MG63 (cell line): ENCODE measurements at places on chromosomes 2 and 18. TPM values are rescaled to one million over a fixed set of nuclear protein-coding genes. Genes with fewer than 3 reads are reported as not detected.

- peak; percentile 23 for DNase-seq
Observed at GRCh38 chr2:144836635-144837350, 316.9 kb upstream of the ZEB2 start.

- peak; percentile 58 for DNase-seq
Observed at GRCh38 chr2:62149708-62150107, 46.2 kb upstream of the B3GNT2 start.

DNA sequence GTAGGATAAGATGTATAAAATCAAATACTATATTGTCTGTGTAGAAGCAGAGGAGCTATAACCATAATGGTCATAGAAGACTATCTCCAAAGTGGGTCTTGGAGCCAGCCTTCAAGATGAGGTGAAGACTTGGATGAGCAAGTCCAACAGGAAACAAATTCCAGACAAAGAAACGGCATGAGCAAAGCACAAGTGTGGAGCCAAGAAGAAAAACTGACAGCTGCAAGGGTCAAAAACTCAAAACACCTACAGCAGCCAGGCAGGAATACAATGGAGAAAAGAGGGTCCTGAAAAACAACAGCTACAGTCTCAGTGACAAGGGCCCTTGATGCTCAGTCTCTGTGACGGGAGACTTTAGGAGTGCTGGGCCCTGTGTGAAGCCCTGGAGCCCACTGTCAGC lies 102.4 kb downstream of the STK39 start:
- DNase-seq: no peak

DNA sequence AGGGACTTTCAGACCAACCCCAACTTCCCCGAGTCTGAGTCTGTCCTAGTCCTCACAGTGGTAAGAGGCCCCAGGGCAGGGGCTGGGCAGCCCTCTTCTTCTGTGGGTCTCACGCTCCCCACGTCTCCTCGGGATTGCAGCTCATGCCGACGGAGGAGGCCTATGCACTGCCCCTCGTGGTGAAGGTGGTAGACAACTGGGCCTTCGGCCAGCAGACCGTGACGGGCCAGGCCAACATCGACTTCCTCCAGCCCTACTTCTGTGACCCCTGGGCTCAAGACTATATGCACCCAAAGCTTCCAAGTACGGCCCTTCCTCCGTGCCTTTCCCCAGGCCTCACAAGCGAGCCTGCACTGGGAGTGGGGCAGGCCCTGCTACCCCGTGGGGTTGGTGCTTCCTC lies 44.3 kb downstream of the LMAN2L start:
- DNase-seq: no peak

GRCh38 chr18:59426855-59427254 lies 67.8 kb upstream of the LMAN1 start:
- no peak for DNase-seq

- no peak for DNase-seq
Observed at GRCh38 chr18:22668496-22668895, 250.8 kb upstream of the CTAGE1 start.

- DNase-seq: no peak
Observed at GRCh38 chr2:207845202-207845864, 75.6 kb upstream of the FZD5 start.

DNA sequence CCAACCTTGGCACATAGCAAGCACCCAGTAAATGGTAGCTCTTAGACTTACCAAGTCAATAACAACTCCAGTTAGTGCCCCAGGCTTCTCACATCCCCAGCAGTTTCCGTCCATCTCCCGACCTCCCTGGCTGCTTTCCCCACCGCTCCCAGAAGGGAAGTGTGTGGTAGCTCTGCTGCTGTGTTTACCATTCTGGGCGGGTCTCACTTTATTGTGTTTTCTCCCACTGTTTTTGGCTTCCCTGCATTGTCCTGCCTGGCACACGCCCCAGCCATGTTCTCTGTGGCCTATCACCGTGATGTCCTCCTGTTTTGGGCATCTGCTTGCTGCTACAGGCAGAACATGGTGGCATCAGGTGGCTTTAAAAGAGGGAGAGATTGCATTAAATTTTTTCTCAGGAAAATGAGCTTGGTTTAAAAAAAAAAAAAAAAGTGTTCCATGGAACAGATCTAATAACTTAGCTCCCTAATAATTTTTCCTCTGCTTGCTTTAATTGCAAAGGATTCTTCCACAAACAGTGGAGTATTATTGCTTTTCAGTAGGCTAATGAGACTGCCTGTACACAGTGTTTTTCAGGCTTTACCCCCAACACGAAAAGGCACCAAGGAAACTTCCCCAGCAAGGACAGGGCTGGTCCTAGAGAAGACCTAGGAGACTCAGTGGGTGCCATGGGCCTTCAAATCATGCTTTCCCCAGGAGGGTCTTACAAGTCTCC lies 8.0 kb upstream of the COX7A2L start:
- DNase-seq: no peak

GRCh38 chr2:210315015-210315788 lies at the start of gene MYL1:
TSS of gene MYL1 (minus strand) at chr2:210315174. CDS start at chr2:210315042, 132 bp downstream.
- DNase-seq: no peak

DNA sequence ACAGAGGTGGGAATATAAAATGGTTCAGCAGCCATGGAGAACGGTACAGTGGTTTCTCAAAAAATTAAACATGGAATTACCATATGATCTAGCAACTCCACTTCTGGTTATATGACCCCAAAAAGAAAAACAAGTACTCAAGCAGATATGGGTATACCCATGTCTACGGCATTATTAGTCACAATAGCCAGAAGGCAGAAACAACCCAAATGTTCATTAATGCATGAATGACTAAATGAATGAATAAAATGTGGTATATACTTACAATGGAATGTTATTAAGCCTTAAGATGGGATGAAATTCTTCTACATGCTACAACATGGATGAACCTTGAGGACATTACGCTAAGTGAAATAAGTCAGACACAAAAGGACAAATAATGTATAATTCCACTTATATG lies 266.8 kb upstream of the FBXO11 start:
- no peak for DNase-seq

GRCh38 chr18:59218018-59218417 lies 1.9 kb upstream of the GRP start:
- no peak for DNase-seq

GRCh38 chr2:241317391-241317790 lies 1.7 kb downstream of the SEPTIN2 start:
- DNase-seq: no peak

DNA sequence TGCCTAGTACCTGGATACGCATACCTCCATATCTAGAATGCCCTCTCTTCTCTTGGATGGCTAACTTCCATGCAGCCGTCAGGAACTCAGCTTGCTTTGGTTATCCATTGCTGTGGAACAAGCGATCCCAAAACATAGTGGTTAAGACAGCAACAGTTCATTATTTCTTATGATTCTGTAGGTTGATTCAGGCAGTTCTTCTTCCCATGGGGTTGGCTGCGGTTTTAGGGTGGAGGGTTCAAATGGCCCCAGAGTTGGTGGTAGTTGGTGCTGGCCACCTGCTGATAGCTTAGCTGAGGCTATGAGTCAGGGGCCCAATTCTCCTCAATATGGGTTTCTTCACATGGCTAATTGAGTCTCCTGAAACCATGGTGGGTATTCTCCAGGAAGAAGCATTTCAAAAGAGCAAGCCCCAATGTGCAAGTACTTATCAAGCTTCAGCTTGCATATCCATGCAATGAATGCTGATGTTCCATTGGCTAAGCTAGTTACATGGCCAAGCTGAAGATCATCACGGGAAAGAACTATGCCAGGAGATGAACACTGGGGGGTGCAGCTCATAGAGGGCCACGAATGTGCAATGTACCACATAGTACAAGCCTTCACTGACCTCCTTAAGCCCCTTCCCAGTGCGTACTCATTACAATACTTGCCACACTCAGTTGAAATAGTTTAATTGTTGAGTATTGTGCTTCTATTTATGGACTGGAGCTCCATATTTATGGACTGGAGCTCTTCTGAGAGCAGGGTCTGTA lies 10.0 kb upstream of the RHOB start:
- no peak for DNase-seq

GRCh38 chr2:10982931-10983701 lies 71.4 kb downstream of the KCNF1 start:
- DNase-seq: no peak

GRCh38 chr2:130766037-130766436 lies 10.7 kb downstream of the AMER3 start:
- DNase-seq: no peak

DNA sequence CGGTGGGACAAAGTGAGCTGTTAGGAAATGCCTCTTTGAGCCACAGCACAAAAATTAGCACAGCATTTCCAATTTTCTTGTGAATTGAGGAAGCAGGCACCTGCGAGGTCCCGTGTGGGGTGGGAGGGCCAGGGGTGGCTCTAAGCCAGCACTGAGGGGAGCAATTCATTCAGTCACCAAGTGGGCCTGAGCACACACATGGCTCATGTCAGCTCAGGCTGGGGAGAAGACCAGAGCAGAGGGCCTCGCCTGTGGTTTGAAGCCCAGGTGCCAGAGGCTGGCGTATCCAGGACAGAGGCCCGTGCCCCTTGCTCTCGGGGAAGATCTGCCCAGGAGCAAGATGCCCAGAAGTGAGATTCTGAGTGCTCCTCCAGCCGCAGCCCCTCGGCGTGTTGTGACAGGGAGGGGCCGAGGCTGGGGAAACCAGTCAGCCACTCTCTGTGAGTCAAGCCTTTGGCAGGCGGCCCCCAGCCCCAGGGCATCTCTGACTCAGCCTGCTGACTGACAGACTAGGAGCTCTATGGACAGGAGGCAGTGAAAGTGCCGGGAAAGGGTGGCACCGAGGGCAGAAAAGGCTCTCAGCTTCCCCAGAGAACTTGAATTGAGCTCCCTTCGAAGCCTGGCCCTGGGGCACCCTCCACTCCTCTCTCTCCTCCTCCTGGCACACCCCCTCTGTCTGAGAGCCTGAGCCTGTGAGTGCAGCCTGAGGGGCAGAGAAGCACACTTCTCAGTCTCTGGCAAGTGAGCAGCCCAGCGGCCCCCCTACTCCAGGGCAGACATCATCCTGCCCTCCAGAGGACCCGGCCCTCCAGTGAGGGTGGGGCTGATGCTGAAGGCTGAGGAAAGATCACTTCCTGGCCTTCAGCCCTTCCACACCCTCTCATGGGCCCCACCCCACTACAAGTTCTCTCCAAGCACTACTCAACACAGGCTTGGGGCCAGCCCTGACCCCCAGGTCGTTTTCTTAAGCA lies 32.3 kb downstream of the CYP26B1 start:
- DNase-seq: peak; percentile 99

GRCh38 chr2:166381-166780 lies 97.5 kb downstream of the SH3YL1 start:
- no peak for DNase-seq

- DNase-seq: no peak
Observed at GRCh38 chr18:44054514-44054913, 626.2 kb upstream of the SETBP1 start.

DNA sequence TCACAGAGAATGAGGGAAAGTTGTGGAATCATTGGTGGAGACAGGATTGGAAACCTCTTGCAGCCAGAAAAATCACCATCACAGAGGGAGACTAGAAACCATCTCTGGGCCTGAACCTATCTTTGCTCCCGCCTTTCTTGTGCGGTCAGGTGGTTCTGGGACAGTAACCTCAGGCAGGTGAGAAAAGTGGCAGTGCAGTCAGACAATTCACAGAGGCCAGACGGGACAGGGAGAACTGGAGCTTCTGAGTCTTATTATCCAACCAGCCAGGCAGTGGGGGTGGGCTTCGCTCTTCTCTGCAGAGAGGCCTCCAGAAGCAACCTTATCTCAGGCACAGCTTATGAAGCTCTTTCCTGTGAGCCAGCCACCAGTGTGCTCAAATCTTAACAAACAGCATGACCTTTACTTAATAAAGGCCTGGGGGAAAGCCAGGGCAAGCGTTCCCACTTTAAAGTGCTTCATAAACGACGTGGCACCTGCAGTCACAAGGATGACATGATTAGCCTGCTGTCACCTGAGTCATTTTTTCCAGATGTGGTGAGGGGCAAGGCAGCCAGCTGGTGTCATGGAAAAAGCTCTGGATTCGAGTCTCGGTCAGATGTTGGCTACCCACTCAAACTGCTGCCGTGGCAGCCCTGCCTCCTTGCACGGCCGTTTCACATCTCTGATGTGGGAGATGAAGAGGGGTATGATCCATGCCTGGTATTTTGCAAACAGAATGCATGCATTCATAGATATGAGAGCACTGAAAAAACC lies 109.7 kb downstream of the B3GNT2 start:
- DNase-seq: no peak

DNA sequence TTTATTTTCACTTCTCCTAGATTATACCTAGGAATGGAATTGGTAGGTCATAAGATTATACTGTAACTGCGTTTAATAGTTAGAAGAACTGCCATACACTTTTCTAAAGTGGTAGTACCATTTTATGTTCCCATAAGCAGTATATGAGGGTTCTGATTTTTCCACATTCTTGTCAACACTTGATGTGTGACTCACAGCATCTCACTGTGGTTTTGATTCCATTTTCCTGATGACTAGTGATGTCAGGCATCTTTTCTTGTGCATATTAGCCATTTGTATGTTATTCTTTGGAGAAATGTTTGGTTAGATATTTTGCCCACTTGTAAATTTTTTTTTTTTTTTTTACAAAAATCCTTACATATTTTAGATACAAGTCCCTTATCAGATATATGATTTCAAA lies 2.3 kb downstream of the DCAF17 start:
- DNase-seq: no peak

- DNase-seq: no peak
Observed at GRCh38 chr2:224162122-224162521, 123.0 kb upstream of the SERPINE2 start.

DNA sequence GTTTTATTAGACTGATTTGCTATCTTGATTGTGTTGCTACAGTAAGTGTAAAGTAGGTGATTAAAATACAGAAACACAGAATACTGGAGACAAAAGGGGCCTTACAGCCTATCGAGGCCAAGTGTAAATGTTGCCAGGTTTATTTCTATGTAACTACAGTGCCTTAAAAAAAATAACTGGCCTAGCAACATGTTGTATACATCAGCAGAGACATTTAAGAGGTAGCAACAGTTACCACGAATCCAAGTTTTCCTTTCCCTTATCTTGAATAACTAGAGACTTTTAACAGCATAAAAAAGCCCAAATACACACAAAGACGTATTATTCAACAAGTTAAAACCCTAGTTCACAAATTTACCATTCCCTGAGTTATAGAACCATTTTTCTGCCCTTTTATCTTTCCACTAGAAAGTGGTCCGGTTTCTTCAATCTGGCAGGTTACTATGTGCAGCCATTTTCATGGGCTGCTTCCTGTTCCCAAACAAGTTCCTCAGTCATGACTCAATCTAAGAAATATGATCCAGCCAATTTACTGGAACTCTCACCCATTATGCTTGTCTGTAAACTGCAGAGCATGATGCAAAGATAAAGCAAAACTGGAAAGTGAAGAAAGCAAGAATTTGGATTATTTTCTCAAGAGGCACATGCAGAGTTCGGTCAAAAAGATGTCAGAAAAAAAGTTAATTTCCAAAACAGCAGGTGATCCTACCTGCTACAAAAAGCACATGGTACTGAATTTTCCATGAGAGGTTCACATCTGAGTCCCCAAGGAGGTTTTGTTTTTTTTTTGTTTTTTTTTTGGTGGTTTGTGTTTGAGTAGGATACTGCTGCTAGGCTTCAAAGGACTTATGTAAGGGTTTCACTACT lies 22.2 kb downstream of the NFE2L2 start:
- DNase-seq: no peak

Gene GPR35
- total RNA-seq: 0.35 and 2.2 TPM in 2 replicates

Gene FHL2
- total RNA-seq: 166 and 245 TPM in 2 replicates

Gene SDC1
- total RNA-seq: 33.4 and 40.5 TPM in 2 replicates

Gene CDH20
- not detected in 2 replicates for total RNA-seq

Gene SCG2
- total RNA-seq: 0.26 and 0.39 TPM in 2 replicates

Gene SLC35F5
- 61.1 and 66.1 TPM in 2 replicates for total RNA-seq

Gene PTH2R
- total RNA-seq: not detected in 2 replicates

Gene YWHAQ
- 598 and 683 TPM in 2 replicates for total RNA-seq

Gene C2orf66
- total RNA-seq: not detected in 2 replicates

Gene DLX1
- total RNA-seq: 5.7 and 8.2 TPM in 2 replicates

Gene NEUROD1
- total RNA-seq: not detected in 2 replicates

Gene TSPYL6
- total RNA-seq: not detected in 2 replicates

Gene MAL
- total RNA-seq: not detected in 2 replicates

Gene MDH1B
- 0.72 and 11.4 TPM in 2 replicates for total RNA-seq

Gene C2orf42
- 5.4 and 16.7 TPM in 2 replicates for total RNA-seq
